ENCODE measurements at places on chromosomes 7 and 10.

DNA sequence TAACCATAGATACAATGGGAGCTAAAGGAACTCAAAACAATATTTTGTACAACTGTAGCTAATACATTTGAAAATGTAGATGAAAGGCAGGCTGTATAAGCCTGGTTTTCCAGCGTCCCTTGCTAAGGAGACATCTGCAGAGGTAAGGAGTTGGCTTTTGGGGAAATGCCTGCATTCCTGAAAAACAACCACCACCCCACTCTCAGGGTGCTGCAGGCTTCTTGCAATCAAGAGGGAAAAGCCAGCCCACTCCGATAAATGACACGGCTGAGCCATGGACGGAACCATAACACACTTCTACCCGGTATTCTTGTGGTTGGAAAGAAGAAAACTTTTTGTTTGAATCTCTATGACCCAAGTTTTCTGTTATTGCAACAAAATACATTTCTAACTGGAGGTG, 200.3 kb downstream of the TEX36 start:
- no peak for DNase-seq

GRCh38 chr7:128934361-128935341, 3.1 kb upstream of the IRF5 start:
- DNase-seq = no peak

DNA sequence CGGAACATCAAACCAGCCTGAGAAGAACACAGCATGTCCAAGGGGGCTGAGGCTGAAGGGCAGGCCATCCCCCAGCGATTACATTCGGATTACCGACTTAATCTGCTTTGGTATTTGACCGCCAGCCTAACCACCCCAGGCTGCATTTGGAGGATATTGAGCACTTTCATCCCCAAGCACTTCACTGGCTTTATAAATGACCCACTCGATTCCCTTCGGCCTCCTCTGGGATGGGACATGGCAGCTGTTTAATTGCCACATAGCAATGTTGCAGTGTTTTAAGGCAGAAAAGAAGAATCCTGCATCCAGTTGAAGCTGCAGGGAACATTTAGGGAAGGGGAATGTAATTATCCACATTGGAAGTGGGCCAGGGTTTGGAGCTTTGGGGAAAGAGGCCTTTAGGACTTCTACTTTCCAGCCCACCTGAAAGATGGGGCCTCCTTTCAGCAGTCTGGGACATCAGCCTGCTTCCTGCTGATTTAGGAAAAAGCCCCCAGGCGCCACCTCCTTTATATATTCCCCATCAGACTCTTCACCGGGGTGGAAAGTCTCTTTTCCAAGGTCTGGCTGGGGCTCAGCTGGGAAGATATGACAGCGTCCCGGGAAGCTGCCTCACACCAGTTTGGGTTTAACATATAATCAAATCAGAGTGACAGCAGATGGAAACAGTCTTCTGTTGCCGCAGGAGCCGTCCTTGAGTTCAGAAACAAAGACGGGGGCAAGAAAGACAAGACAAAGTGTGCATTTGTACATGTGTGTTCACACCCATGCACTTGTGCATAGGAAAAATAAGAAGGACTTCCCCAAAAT, 9.2 kb downstream of the DPCD start:
- DNase-seq = no peak

- no peak for DNase-seq
Observed at GRCh38 chr7:30553141-30553540, 41.5 kb upstream of the GARS1 start.

DNA sequence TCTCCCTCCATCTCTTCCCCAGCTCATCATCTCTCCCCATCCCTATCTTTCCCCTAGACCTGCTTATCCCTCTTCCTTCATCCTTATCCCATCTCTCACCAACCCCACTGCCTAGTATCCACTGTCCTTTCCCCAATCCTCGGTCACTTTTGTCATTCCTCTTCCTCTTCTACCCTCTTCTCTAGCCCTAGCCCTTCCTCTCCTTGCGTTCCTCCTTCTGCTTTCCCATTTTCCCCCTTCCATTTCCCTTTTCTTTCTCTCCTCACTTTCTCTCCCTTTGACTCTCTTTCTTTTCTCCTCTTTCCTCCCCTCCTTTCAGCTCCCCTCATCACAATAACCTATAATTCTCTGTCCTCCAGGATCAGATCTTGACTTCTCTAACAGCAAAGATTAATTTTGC, 83.6 kb downstream of the POLL start:
- no peak for DNase-seq

DNA sequence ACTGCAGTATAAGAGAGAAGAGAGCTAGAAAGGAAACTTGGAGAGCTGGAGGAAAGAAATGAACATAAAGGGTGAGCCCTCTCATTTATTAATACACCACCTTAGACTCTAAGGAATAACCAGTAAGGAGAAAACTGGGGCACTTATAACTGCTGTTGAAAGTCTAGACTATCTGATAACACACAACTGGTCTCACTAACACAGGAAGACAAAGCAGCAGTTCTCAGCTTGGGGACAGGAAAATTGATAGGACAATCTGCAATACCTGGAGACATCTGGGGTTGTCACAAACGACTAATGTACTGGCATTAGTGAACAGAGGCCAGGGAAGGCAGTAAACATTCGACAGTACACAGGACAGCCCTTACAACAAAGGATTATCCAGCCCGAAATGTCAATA, 6.8 kb downstream of the ELMO1 start:
- no peak for DNase-seq

GRCh38 chr10:108388706-108389105, 1224.2 kb upstream of the SORCS1 start:
- no peak for DNase-seq

All from RWPE2 (cell line).